Effector memory CD8-positive, alpha-beta T cell (primary cell): ENCODE measurements at places on chromosomes 11 and 22.

DNA sequence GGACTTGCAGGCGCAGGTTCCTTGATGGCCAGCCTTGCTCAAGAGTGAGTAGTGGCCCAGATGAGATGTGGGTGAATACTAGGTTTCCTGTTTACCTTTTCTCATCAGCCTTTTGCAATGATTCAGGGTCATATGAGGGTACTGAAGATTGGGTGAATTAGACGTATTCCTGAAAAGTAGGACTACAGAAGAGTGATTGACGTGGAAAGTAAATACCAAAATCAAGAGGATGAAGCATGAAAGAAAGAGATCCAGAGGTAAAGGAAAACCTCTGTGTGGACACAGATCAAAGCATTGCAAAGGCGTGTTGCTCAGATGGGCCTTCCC lies 59.9 kb downstream of the CYB5R2 start:
- H3K4me1 ChIP-seq = no peaks in the 10 kb centered on the region
- H3K27ac ChIP-seq = no peak overlapping the region
- no peak overlapping the region for H3K4me3 ChIP-seq
- no peak for DNase-seq
- no peaks in the 10 kb centered on the region for H3K27me3 ChIP-seq
- no peaks in the 10 kb centered on the region for H3K36me3 ChIP-seq

- H3K27ac ChIP-seq = no peak overlapping the region
- no peaks in the 10 kb centered on the region for H3K36me3 ChIP-seq
- no peak overlapping the region for H3K4me3 ChIP-seq
- no peaks in the 10 kb centered on the region for H3K4me1 ChIP-seq
- no peaks in the 10 kb centered on the region for H3K27me3 ChIP-seq
These were observed 113.4 kb upstream of the C11orf87 start for GRCh38 chr11:109308551-109308950.

DNA sequence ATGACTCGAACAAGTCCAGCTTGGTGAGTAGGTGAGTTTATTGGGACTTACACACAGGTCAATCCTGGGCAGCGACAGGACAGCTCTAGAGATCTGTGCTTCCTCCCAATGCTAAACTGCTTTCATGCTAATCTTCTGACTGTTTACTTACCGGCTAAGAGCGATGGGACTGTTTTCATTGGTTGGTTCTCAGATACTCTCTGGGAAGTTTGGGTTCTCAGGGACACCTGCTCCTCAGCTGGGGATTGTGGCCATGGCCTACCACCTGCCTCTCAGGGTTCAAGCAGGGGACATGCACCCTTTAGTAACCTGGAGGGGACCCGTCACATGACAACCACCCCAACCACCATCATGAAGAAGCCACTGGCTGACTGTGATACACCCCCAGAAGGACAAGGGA lies 13.1 kb downstream of the APOL2 start:
- peaks cover 54% of the 10 kb centered on the region for H3K36me3 ChIP-seq
- H3K4me3 ChIP-seq = no peak overlapping the region
- H3K27ac ChIP-seq = peak overlapping the region; percentile 51
- no peaks in the 10 kb centered on the region for H3K27me3 ChIP-seq

DNA sequence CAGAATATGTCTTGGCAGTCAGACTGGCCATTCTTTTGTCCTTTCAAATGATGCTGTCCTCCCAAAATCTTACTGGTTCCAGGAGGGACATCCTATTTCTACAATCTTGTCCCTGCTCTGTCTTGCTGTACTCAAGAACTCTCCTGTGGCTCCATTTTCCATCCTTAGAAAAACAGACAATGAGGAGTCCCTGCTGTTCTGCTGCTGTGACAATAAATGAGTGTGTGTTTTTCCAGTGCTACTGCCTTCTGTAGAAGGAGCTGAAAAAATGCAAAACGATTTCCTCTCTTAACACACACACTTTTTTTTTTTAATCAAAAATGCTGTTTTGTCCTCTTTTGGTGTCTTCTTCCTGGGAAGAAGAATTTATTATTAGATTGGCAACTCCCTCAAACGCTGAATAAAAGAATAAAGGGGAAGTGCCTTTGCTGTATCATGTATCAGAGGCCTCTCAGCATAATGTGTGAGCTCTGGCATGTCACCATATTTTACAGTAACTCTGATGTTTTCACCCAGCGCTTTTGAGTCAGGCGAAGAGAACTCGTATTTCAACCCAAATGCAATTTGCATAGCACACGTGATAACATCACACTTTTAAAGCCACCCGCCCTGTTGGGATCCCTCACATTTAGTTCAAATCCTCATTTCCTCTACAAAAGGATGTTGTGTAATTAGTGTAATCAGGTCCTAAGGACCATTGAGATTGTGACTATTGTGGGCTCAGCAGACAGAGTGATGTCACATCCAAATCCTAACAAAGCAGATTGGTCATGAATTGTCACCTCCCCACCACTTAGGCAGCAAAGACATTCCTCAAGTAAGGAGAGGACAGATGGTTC lies 496.0 kb upstream of the LARGE1 start:
- H3K4me1 ChIP-seq = no peaks in the 10 kb centered on the region
- H3K36me3 ChIP-seq = peaks cover 2% of the 10 kb centered on the region
- no peak overlapping the region for H3K27ac ChIP-seq
- DNase-seq = no peak
- no peak overlapping the region for H3K4me3 ChIP-seq

DNA sequence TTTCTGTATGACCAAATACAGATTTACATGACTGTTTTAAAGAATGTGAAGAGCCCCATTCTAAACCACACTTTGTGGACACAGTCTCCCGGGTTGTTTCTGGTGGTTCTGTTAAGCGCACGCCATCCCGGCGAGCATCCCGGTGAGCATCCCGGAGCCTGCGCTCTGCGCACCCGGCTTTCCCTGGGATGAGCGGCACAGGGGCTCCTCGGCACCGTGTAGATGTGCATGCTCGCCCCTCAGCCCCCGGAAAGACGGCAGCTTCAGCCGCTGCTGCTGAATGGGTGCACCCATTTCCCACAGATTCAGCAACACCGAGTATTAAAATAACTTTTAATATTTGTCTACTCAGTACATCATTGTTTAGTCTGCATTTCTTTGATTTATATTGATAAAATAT lies 36.0 kb downstream of the GLB1L2 start:
- no peak for DNase-seq
- H3K27ac ChIP-seq = no peak overlapping the region
- peaks cover 4% of the 10 kb centered on the region for H3K27me3 ChIP-seq
- no peaks in the 10 kb centered on the region for H3K4me1 ChIP-seq
- H3K36me3 ChIP-seq = peaks cover 3% of the 10 kb centered on the region
- no peak overlapping the region for H3K4me3 ChIP-seq

- peaks cover 8% of the 10 kb centered on the region for H3K4me1 ChIP-seq
- no peak overlapping the region for H3K4me3 ChIP-seq
These were observed 10.9 kb downstream of the INS start for GRCh38 chr11:2149864-2150847.
